Effector CD8-positive, alpha-beta T cell (primary cell): ENCODE measurements at places on chromosomes 4 and X.

GRCh38 chr4:72938516-72938915 lies 131.0 kb downstream of the COX18 start:
- DNase-seq = no peak

DNA sequence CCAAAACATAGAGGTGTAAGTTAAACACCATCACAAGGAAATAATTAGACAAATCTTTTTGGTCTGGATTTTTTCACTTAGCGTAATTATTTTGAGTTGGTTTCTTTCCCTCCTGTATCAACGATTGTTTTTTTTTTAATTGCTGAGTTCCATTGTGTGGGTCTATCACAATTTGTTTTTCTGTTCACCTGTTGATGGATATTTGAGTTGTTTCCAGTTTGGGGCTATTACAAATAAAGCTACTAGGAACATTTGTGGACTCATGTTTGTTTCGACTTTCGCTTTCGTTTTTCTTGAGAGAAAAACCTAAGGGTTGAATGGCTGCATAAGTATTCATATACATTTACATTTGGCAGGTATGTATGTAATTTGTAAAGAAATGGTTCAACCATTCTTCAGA lies 20.4 kb upstream of the FBXW7 start:
- DNase-seq = no peak

DNA sequence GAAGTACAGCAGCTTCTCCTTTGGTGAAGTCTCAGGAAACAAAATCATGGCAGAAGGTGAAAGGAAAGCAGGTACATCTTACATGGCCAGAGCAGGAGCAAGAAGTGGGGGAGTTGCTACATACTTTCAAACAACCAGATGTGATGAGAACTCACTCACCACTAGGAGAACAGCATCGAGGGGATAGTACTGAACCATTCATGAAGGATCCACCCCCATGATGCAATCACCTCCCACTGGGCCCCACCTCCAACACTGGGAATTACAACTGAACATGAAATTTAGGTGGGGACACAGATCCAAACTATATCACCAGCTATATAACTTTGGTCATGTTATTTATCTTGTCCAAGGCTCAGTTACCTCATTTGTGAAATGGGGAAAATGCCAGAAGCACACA lies 159.4 kb downstream of the OPHN1 start:
- no peak for DNase-seq

DNA sequence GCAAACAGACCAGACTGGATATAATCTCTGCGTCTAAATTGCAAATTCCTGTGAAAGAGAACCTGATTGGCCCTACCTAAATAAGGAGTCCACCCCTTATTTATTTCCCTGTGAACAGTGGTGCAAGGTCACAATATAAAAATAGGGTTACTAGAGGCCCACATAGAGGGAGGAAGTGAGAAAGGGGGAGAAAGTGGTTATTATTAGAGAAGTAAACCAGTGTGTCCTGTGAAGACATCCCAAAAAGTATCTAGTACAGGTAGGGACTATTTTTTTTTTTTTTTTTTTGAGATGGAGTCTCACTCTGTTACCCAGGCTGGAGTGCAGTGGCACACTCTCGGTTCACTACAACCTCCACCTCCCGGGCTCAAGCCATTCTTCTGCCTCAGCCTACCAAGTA lies 15.0 kb upstream of the FRYL start:
- DNase-seq = no peak

DNA sequence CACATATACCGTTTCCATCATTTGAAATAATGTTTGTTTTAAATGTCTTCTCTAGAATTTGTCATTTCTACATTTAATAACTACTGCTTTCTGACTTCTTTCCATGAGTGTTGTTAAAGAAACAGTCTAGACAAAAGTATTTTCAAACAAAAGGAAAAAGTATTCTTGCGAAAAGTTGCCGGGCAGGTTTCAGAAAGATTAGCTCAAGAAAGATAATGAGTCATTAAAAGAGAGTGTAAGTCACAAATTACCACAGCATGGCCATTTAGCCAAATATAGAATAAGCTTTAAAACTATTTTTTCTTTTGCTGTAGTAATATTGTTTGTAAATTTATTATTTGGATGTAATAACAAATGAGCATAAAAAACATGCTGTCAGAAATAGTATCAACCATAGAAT lies 493.0 kb downstream of the TLL1 start:
- DNase-seq = no peak

- no peak for DNase-seq
Measured at GRCh38 chrX:23959781-23960180, 52.0 kb downstream of the CXorf58 start.

DNA sequence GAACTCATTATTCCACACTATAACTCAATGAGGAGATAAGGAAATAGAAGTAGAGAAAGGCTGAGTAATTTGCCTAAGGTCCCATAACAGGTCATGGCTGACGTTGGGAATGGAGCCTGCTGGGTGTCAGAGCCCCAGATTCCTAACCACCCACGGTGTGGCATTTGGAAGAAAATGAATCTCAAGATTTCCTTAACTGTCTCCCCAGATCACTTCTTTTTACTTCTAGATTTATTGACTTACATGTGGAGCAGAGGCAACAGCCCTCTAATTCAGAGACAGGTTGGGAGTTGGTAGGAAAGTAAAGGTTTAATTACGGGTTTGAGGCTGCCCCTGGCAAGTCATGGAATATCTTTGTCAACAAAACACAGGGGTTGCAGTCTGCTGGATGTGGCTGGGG lies 134.0 kb downstream of the ARHGAP10 start:
- no peak for DNase-seq

GRCh38 chr4:28221536-28221935 lies 1360.9 kb downstream of the STIM2 start:
- no peak for DNase-seq

DNA sequence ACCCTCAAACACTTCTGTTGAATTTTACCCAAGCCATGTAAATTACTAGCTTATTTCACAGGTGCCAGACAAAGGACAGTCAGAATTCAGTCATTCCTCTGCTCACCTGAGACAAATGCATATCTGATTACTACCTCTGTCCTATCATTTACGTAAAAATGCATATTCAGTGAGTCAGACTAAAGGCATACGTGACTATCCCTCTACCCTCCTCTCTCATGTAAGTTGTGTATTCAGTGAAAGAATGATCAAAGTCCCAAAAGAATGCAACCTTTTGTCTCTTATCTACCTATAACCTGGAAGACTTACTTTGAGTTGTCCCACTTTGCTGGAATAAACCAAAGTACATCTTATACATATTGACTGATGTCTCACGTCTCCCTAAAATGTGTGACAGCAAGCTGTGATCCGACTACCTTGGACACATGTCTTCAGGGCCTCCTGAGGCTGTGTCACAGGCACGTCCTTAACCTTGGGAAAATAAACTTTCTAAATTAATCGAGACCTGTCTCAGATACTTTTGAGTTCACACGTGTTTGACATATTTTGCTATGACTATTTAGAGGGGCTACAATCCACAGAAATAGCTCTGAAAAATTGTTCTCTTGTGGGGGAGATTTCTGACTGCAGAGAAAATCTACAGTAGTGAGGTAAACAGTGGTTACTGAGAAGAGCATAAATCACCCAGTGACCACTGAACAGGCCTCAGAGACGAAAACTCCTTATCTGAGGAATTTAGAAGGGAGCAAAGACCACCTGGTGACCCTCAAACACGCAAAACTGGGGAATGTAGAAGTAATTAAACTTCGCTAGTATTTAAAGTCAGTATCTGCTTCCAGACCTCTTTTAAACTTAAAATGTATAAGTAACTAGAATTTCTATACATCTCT lies 1575.8 kb downstream of the STIM2 start:
- DNase-seq = no peak

- no peak for DNase-seq
Measured at GRCh38 chr4:170741856-170742255, 652.1 kb upstream of the AADAT start.

DNA sequence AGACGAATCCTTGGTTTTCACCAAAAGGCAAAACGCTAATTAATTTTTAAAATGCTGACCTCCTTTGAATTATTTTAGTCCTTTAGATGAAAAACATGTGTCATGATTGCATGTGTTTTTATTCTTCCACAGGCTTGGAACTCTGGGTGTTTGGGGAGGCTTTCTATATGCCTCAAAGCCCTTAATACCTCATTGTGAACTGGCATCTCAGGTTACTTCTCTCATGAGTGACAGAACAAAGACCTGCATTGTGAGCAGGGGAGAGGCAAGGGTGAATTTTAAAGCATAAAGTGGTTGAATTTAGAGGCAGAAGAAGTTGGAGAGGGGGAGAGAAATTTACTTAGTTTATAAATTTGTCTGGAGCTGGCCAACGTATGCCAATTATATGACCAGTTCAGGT lies 119.5 kb downstream of the ARSF start:
- no peak for DNase-seq

DNA sequence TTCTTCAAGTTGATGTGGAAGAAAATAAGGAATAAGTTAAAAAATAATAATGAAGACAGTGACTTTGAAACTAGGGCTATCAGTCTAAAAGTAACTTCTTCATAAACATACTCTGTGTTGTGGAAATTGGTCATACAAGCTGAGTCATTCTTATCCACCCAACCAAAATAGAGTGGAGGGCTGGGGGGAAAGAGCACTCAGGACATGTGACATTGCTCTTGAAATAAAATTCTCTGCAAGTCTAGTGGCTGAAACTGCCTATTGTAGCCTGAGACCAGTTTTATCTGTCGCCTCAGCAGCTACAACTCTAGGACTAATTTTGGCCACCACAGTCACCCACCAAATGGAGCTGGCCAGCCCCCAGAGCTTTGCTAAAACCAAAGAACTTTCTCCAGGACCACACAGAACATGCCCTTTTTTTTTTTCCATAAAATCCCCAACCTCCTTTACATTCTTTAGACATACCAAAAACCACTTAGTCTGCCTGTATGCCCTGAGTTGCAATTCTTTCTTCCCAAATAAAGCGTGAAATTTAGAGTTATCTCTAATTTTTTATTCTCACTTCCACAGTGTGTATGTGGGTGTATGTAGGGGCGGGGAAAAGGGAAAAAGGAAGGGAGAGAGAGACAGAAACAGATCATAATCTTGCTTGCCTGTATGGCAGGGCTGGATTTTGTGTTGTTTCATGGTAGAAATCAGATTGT lies 23.0 kb upstream of the SLC25A4 start:
- DNase-seq = no peak

- no peak for DNase-seq
Measured at GRCh38 chr4:102390438-102390837, 45.2 kb upstream of the SLC39A8 start.

GRCh38 chr4:4461850-4462249 lies 74.9 kb downstream of the NSG1 start:
- DNase-seq = no peak

GRCh38 chrX:111402344-111402743 lies 9.6 kb downstream of the DCX start:
- no peak for DNase-seq

DNA sequence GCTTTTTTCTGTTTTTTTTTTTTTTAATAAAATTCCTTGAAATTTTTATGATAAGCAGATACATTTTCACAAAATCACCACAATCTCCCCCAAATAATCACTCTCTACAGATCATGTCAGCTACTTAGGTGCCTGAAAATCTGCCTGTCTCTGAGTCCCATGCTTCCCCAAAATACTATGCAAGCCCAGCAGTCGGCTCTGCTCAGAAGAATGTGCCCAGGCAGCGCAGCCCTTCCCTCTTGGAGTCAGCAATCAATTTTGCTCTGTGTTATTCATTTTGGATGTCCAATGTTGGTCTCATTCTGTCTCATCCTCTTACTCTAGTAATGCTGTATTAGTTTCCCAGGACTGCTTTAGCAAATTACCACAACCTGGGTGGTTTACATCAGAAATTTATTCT lies 24.9 kb upstream of the C1QTNF7 start:
- DNase-seq = no peak

GRCh38 chr4:81562093-81562492 lies 90.4 kb upstream of the RASGEF1B start:
- DNase-seq = no peak

GRCh38 chr4:6270636-6271121 lies 1.0 kb downstream of the WFS1 start:
- no peak for DNase-seq

- no peak for DNase-seq
Measured at GRCh38 chrX:46554942-46555341, 9.7 kb upstream of the ZNF674 start.

- DNase-seq = no peak
Measured at GRCh38 chr4:153371701-153372234, 27.3 kb downstream of the MND1 start.

- no peak for DNase-seq
Measured at GRCh38 chr4:40040908-40041307, 15.7 kb upstream of the N4BP2 start.

GRCh38 chr4:98448908-98449307 lies 187.7 kb downstream of the RAP1GDS1 start:
- no peak for DNase-seq

DNA sequence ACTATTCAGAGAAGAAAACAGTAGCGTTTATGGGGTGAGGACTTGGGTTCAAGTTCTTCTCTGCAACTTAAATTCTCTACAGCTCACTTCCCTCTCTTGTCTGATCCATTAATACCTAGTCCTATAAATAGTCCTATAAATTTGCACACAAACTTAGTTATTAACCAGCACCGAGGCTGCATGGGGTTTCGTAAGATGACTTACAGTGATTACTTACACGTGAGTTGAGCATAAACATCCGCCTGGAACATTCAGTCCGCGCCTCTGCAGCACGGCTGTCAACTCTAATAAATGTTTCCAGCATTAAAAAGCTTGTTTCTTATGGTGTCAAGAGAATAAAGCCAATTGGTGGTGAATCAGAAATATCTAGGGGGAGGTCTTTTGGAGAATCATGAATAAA lies 103.0 kb upstream of the ENPP6 start:
- DNase-seq = no peak

DNA sequence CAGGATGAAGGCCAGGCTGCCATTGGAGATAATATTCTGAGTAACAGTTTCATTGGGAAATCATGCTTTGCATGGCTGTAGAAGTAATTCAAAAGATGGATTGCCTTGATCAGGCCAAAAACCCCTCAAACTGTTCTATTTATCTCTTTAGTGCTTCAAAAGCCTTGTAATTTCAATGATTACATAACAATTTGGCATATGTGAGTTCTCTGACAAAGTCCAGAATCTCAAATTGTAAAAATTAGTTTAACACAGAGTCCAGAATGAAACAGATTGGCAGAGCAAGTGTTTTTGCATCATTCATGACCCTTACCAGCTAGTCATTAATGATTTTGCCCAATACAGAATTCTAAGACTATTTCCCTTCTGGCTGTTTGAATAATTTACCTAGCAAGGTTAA lies 347.3 kb downstream of the SPRY1 start:
- DNase-seq = no peak

DNA sequence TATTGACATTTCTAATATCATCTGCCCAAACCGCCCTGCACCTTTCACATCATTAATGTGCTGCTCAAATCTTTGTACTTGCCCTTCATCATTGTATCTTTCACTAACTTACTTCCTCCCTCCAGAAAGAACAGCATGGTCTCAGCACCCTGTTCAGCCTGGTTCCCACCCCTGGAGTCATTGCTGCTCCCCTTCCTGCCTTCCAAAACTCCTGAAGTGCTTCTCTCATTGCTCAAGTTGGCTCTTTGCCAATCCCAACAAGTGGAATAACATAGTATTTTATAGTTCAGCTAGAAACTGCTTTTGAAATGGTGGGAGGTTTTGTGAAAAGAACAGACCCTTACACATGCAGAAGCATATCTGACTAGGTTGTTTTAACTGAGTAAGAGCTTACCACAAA lies 14.0 kb upstream of the TTC29 start:
- no peak for DNase-seq

- DNase-seq = no peak
Measured at GRCh38 chr4:40980318-40980883, 230.6 kb downstream of the NSUN7 start.
